NCI-H1417 (cell line): ENCODE measurements at places on chromosomes 4 and X.

DNA sequence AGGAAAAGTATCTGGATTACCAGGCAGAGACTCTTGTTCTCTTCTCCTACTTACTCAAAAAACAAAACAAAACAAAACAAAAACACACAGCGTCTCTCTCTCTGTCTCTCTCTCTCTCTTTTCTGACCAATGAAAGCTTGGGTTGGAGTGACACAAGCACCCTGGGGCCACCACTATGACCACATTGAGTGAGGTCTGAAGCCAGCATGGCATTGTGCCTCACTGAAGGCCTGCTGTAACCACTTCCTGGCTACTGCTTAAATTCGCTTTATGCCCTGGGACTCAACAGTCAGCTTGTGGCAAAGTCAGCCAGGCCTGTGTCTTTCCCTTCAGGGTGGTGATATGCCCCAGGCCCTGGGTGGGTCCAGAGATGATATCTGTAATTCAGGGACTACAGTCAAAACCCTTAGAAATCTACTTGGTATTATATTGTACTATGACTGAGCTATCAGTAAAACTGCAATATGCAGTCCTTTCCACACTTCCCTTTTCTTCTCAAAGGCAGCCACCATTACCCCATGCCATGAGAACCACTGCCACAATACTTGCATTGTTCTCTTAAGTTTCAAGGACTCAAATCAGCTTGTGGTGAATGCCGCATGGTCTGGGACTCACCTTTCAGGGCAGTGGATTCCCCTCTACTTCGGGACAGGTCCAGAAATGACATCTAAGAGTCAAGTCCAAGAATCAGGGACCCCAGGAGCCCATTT, 606.8 kb upstream of the KLHL4 start:
- DNase-seq, result no peak

GRCh38 chrX:119693040-119693995, at the start of gene SEPTIN6:
Gene SEPTIN6 (minus strand): TSS chrX:119693168. CDS start chrX:119693105, 63 bp downstream.
- peak; percentile 76 for DNase-seq

- no peak for DNase-seq
Measured at GRCh38 chr4:8556341-8557150, 23.6 kb upstream of the GPR78 start.

DNA sequence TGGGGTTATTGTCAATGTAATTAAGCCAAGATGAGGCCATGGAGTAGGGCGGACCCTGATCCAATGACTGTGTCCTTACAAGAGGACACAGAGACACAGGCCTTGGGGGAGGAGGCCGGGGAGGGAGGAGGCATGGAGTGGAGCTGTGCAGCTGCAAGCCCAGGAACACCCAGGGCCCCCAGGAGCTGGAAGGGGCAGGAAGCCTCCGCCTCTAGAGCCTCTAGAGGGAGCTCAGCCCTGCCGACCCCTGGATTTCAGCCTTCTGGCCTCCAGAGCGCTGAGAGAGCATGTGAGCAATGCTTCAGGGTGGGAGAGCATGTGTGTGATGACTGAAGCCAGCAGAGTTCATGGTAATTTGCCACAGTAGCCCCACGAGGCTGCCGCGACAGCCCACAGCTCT, 234.6 kb downstream of the AFAP1 start:
- DNase-seq, result no peak

DNA sequence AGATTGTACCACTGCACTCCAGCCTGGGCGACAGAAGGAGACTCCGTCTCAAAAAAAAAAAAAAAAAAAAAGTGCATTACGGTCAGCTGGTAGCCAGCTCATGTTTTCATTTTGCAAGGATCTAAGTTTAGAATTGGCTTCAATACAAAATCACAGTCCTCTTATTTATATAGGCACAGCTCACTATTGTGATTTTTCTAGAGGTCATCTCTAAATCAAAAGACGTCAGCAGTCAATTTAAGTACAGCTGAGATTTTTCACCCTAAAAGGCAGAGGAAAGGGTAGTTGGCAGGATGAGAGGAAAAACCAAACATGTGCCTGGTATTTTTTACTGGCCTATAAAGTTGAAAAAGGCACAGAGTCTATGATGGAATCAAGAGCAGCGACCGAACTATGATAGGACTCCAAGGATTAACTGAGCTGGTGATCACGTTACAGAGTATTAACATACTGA, 30.8 kb downstream of the ASB5 start:
- DNase-seq, result no peak

DNA sequence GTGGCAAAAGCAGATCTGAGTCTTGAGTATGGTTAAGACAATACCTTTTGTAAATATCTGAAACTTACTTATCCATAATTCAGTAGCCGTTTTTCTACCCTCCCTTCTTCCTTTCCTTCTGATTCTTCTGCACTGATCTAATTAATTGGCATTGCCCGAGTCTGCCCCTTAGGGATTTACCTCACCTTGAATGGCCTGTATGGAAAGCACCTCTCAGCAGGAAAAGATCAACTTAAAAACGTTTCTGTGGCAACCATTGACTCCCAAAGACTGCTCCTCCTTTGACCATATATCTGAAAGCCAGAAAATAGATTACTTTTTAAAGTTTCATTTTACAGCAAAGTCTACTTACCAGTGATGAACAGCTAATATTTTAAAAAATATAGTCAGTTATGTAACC, 496.5 kb upstream of the LCORL start:
- no peak for DNase-seq

GRCh38 chr4:154368060-154368459, 123.5 kb downstream of the DCHS2 start:
- DNase-seq, result no peak

GRCh38 chrX:48468693-48469691, 1.1 kb downstream of the SLC38A5 start:
- no peak for DNase-seq

- no peak for DNase-seq
Measured at GRCh38 chrX:100090931-100091330, 319.1 kb downstream of the PCDH19 start.

DNA sequence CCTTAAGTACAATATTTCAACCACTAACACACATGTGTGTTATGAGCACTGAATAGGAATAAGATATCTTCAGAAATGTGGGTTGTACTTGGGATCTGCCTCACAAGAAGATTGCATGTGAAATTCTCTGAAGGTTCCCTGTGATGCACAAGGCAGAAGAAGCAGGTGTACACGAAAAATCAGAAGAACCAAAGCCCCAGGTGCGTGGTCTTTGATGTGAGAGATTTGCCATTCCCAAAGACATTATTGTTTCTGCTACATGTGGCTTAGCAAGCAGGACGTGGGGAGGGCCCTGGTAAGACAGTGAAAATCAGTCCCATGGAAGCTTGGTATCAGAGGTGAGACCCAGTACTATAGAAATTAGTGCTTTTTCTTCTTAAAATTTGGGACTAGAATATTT, 13.0 kb upstream of the SPRY1 start:
- no peak for DNase-seq

GRCh38 chrX:115065304-115065703, 47.9 kb upstream of the IL13RA2 start:
- no peak for DNase-seq

- DNase-seq, result peak; percentile 96
Measured at GRCh38 chr4:185912779-185913178, 100.8 kb upstream of the SORBS2 start.

DNA sequence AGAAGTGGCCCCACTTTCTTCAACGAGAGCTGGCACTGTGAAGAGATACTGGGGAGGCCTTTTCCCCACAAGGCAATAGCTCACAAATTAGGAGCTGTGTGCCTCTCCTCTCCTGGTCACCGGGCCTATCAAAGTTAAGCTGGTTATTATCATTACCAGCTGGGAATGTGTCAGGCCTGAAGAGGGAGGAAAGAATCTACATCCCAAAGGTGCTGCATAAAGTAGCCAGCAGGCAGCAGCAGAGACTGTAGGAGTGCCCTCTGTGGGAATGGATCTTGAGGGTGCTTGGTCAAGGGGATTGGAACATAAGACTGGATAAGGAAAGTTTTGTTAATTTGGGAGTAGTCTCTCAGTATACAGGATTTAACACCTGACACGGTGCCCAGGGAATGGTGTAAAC, 9.1 kb upstream of the TMPRSS11D start:
- no peak for DNase-seq

GRCh38 chrX:38363046-38363445, 10.6 kb downstream of the OTC start:
- DNase-seq, result no peak

GRCh38 chr4:108906006-108906405, 143.2 kb upstream of the ETNPPL start:
- no peak for DNase-seq

DNA sequence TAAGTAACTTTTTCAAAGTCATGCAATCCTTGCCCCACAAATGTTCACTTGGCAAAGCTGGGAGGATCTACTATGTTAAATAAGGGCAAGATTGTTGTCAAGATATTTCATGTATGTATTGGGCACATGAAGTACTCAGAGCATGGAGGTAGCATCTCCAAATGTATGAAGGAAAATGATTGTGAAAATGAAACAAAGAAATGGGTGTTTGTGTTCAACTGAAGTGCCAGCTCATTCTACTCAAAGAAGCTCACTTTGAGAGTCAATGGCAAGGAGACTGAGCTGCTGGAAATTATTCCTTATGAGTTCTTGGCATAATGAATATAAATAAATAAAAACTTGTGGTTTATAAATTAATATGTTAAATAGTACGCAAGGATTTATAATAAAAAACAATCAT, 124.5 kb upstream of the ARSJ start:
- DNase-seq, result no peak

- no peak for DNase-seq
Measured at GRCh38 chr4:138389976-138390685, 148.0 kb upstream of the SLC7A11 start.

- no peak for DNase-seq
Measured at GRCh38 chrX:103344606-103345005, 11.7 kb upstream of the TCEAL9 start.

- peak; percentile 3 for DNase-seq
Measured at GRCh38 chrX:40734971-40735324, 394 bp downstream of the MED14 start.

DNA sequence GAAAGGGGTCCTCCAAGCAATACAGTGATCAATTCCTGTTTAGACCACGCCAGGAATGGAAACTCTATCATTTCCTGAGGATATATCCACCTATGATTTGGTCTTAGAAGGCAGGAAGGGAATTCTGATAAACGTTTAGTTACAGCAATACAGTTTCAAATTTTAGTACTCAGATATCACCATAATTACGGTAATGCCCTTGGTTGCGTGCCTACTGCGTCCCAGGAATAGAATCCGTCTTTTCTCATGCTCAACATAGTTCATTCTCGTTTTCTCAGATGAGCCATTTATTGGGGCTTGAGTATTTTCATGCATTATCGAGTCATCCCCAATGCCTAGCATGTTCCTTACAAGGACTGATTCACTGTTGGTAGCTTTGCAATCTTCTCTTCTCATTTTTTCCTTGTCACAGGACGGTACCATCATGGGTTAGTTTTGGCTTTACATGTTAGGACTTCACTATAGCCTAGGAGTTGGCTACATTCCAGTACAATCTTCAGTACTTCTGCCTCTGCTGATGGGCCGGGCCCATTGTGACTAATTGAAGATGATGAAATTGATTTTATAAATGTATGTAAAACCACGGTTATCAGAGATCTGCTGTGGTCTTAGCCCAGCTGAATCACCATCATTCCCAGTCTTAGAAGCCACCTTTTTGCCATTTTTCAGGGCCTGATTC, 4.4 kb upstream of the PRKX start:
- no peak for DNase-seq

- no peak for DNase-seq
Measured at GRCh38 chrX:153340111-153340510, 6.2 kb downstream of the ZNF275 start.

DNA sequence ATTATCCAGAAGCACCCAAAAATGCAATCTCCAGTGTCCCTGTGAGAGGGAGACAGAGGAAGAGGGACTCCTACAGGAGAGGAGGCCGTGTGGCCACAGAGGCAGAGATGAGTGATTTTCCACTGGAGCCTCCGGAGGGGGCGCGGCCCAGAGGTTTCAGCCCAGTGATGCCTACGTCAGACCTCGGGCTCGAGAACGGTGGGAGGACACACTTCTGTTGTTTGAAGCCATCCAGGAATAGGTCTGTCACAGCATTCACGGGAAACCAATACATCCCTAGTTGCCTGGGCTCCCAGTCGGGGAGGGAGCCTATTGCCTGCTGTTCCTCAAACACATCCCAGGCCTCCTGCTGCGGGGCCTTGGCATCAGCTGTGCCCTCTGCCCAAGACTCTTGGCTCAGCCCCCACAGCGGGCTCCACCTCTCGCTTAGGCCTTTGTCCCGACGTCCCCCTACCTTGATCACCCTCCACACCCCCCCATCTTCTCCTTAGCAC, 39.2 kb upstream of the HMX1 start:
- no peak for DNase-seq

DNA sequence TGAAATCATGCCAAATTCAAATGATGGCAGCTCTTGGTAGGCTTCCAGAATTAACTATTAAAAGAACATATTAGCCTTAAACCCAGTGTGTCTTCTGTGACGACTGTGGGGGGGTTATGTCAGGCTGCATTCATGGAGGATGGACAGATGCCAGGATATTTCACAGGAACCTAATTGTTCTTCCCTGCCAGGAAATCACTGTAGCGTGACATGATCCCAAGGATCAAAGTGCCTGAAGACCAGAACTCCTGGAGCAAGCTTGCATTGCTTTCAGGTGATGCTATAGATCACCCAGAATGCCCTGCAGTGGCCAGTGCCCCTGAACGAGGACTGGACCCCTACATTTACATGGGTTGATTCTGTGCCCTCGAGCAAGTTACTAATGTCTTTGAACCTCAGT, 1093.0 kb upstream of the TENM3 start:
- DNase-seq, result peak; percentile 45

DNA sequence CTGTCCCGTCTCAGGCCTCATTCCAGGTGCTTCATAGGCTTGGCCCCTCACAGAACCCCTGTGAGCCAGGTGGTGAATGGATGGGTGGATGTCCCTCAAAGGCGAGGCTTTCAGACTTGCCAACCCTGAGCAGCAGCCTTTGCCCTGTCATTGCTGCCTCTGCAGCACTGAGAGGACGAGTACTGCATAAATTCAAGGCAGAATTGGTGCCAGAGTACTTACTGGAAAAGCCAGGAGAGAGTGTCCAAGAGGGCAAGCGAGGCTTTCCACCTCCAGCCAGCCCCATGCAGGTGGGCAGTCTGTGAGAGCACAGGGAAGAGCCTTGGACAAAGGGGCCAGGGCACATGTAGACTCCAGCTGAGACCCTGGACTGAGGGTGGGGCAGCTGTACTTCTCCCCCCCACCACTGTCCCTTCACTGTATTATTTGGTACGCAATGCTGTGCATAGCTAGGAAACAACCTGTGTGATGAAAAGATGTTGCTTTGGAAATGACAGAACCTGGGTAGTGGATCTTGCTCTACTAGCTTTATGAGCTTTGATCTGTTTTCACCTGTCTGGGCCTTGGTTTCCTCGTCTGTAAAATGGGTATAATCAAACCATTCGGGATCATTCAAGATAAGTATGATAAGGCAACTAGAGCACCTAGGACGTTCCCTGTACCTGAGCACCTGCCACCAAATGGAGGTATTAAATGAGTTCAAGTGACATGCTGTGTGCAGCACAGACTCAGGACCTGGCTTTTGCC, 224.9 kb upstream of the PSAPL1 start:
- no peak for DNase-seq

DNA sequence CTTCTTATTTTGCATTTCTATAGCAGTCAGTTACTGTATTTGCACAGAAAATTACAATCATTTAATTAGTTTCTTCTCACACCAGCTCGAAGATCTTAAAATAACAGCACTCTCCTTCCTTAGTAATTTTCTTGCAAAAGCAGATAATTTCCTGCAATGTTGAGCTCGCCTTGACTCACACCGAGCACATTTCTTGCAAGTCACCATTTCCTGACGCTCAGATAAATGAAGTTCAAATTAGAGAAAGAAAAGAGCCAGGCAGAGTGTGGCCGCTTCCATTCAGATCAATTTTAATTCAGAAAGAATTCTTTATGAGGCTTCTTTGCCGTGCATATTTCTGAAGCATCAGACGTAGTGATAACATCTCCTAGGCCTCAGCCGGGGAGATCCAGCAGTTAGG, 10.1 kb downstream of the SORCS2 start:
- no peak for DNase-seq
